ENCODE measurements at places on chromosomes 11 and 22.

DNA sequence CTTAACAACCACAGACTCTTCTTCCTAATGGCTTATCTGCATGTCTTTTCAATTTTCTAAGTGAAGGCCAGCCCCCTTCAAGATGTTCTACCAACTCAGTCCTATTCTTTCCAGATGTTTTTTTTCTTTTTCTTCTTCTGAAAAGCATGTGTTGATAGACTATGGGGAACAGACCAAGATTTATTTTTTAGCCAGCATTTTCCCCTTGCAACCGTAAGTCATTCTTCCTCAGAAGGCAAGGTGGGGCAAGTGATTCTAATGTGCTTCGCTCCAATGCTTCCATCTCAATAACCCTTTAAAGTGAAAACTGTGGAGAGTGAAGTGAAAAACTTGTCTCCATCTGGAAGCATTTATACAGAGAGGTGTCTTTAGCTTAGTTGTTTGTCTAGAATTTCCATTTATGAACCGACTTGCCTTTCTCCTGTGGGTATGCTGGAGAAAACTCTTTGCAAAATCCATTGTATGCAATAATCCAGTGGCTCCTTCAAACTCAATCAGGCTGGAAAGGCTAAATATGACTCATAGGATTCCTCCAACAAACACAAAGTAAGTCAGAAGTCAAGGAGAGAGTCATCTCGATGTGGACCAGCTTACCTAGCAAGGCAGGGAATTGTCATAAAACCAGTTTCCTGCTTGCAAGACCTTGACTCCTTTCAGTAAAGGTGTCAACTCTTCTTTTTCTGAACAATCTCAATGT lies 83.7 kb downstream of the MAML2 start:
- no peak for DNase-seq

DNA sequence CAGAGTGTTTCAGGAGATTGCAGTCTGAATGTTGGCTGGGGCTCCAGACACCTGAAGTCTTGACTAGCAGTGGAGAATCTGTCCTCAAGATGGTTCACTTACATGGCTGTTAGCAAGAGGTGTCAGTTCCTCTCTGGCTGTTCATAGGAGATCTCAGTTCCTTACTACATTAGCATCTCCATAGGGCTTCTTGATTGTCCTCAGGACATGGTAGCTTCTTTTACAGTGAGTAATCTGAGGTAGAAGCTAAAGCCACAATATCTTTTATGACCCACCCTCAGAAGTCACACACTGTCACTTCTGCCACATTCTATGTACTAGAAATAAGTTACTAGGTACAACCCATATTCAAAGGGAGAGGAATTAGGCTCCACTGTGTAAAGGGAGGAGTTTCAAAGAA lies 10.5 kb upstream of the PATL1 start:
- DNase-seq = no peak

DNA sequence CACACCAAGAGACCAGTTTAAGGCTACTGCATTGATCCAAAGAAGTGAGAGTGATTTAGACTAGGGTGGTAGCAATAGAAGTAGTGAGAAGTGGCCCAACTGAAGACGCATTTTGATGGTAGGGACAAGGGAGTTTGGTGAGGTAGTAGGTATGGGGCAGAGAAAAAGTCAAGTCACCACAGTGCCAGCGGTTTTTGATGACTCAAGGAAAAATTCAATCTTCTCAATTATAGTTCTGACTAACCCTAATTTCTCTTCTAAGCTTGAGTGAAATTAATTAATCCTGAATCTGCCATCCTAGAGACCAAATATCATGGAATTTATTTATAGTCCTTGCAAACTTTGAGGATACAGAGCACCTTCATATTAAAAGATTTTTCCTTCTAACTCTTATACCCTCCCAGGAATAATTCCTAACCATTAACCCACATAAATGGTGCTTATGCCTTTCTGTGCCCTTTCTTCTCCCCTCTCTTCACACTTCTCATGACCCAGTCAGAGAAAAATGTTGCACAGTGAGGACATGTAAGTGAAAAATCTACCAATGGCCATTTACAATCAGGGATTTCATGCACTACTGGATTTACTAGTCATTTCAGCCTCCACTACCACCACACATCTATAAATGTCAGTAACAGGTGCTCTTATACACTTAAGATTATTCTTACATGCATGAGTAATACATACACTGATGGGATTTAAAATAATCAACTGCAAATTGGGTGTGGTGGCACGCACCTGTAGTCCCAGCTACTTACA lies 45.9 kb upstream of the ARHGAP32 start:
- no peak for DNase-seq

- DNase-seq = no peak
Measured at GRCh38 chr11:45935349-45936064, 13.1 kb downstream of the LARGE2 start.

GRCh38 chr22:31133911-31134310 lies 6.4 kb downstream of the PLA2G3 start:
- DNase-seq = no peak
